NCI-H82 (cell line): ENCODE measurements at places on chromosomes 16 and 17.

GRCh38 chr16:88839745-88840599 lies 16.8 kb downstream of the GALNS start:
- no peak for DNase-seq

- no peak for DNase-seq
Measured at GRCh38 chr16:11613381-11614303, 26.9 kb upstream of the LITAF start.

GRCh38 chr17:78817123-78817522 lies 23.5 kb downstream of the USP36 start:
- DNase-seq: no peak

DNA sequence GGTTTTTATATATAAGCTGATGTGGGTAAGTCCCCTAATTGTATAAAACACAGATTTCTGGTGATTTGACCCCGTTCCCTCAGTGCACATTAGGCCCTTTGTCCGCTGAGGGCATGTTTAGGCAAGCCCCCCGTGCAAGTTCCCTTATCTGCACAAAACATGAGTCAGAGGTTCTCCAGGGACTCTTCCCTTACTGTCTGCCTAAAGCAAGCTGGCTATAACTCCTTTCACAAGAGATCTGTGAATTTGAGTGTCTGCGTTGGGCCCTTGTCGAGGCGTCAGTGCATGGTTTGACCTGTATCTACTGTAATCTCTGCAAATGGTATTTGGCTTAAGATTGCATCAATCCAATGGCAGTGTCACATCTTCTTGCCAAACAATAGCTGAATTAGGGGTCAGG lies 712.8 kb downstream of the CDH8 start:
- DNase-seq: no peak

DNA sequence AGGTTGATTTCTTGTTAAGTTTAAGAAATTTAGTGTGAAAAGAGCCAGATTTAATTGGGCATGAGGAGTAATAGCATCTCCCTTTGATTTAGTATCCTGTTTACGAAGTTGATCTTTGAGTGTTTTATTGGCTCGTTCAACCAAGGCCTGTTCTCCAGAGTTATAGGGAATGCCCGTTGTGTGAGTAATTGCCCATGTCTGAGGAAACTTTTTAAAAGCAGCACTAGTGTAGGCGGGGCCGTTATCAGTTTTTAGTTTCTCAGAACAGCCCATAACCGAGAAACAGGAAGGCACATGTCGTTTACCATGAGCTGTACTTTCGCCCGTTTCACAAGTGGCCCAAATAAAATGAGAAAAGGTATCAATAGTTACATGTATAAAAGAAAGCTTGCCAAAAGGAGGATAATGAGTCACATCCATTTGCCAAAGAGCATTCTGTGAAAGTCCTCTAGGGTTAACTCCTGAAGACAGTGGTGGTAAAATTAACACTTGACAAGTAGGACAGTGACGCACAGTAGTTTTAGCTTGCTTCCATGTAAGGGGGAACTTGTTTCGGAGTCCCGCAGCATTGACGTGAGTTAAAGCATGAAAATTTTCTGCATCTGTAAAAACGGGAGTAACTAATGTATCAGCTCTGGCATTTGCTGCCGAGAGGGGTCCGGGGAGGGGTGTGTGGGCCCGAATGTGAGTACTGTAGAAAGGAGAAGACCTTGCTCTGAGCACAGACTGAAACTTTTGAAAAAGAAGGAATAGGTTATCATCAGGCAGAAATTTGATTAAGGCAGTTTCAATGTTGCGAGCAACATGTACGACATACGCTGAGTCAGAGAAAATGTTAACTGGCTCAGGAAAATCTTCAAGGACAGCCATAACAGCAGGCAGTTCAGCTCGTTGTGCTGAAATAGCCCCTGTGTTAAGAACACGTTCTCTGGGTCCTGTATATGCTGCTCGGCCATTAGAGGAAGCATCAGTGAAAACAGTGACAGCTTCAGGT lies 18.5 kb upstream of the KCTD5 start:
- DNase-seq: no peak

- no peak for DNase-seq
Measured at GRCh38 chr16:9128346-9129342, 37.2 kb downstream of the HAPSTR1 start.

GRCh38 chr16:27405546-27406451 lies 3.8 kb downstream of the IL21R start:
- no peak for DNase-seq

GRCh38 chr16:78706637-78707036 lies 607.2 kb downstream of the WWOX start:
- DNase-seq: no peak

DNA sequence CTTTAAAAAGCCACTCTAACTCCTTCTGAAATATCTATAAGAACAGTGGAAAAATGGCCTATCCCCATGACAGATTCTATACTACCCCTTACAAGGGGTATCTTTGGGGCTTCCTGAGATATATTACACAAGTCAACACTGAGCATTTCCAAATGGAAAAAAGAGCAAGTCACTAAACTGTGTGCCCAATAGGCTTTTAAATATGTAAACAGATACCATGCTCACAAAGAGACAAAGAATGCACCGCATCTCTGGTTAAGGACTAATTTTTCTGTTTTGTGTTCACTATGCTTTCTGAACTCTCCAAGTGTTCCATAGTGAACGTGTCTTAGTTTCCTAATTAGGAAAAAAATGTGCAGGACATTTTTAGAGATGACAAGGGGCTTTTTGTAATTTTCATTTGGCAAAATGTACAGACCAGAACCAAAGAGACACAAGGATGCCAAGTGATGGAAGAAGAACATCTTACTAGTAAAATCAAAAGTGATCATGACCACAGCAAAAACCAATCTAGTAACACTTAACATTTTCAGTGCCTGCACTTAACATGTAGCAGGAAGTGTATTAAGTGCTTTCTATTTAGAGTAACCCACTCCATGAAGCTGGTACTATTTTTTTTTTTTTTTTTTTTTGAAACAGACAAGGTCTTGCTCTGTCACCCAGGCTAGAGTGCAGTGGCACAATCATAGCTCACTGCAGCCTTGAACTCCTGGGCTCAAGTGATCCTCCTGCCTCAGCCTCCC lies 21.5 kb downstream of the MYH11 start:
- DNase-seq: no peak

DNA sequence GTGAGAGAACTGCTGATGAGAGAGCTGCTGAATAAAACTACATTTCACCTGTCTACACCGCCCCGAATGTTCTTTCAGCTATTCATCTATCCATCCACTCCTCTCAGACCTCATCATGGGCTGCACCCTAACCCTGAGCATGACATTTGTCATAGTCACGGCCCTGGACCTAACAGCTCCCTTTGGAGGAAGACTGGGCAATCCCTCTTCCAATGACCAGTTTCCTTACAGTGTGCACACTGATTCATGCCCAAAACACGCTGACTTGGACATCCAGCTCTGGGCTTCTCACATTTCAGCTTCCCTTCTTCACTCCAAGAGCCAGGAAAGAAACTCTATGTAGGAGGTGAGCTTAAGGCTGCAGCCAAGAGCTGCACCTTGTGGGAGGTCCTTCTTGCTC lies 41.8 kb upstream of the ARL4D start:
- no peak for DNase-seq

GRCh38 chr17:61756561-61756960 lies 106.8 kb downstream of the BRIP1 start:
- DNase-seq: no peak

- no peak for DNase-seq
Measured at GRCh38 chr16:85826686-85827247, 27.3 kb downstream of the COX4I1 start.

DNA sequence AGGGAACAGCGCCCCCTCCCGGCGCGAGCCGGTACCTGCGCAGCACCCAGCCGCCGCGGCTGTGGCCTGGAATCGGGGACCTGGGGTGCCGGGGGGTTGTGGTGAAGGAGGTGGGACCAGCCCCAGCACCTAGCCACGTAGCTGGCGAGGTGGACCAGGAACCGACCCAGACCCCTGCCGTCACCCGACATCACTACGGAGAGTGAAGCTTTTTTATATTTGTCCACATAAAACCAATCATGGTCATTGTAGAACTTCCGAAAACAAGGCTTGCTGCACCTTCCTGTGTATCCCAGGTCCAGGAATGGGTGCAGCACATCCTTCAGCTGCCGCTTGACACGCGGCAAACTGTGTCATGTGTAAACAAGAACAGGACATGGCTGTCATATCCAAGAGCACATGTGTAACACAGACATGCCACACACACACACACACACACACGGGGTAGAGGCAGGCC lies 1.3 kb downstream of the HBQ1 start:
- peak; percentile 57 for DNase-seq

DNA sequence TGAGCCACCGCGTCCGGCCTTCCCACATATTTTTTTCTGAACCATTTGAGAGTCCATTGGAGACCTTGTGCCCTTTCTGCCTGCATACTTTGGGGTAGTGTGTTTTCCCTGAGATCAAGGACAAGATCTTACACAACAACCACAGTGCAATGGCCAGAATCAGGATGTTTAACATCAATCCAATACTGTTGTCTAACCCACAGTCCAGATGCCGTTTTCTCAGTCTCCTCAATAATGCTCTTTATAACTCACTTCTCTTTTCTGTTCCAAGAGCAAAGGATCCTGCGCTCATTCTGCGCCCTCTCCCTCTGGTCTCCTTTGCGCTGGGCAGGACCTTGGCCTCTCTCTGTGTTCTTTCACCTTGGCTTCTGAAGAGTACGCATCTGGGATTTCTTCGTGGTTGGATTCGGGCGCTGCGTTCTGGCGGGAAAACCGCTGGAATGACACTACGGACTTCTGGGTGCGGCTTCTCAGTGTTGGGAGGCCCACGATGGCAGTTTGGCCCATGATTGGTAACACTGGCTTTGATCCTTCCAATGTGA lies 16.6 kb downstream of the CBX4 start:
- no peak for DNase-seq

DNA sequence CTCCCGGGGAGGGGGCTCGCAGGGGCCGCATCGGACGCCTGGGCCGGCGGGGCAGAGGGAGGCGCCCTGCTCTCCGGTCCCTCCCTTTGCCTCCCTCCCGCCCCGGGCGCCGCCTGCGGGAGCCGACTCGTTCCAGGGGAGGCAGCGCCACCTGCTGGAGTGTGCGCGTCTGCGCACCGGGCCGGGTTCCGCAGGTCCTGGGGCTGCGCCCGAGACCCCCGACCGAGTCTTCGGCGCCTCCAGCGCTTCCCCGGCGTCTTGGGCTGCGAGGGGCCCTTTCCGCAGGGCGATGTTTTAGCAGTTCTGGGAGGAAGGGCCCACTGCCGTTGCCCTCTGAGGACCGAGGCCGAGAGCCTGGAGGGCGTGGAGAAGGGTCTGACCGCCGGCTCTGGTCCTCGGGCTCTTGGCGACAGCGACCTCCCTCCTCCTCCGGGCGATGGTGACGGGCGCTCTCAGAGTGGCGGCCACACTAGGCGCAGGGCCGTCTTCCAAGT lies 106.3 kb downstream of the SEC14L1 start:
- DNase-seq: peak; percentile 88

- peak; percentile 88 for DNase-seq
Measured at GRCh38 chr17:7445619-7445968, 733 bp downstream of the CHRNB1 start.

DNA sequence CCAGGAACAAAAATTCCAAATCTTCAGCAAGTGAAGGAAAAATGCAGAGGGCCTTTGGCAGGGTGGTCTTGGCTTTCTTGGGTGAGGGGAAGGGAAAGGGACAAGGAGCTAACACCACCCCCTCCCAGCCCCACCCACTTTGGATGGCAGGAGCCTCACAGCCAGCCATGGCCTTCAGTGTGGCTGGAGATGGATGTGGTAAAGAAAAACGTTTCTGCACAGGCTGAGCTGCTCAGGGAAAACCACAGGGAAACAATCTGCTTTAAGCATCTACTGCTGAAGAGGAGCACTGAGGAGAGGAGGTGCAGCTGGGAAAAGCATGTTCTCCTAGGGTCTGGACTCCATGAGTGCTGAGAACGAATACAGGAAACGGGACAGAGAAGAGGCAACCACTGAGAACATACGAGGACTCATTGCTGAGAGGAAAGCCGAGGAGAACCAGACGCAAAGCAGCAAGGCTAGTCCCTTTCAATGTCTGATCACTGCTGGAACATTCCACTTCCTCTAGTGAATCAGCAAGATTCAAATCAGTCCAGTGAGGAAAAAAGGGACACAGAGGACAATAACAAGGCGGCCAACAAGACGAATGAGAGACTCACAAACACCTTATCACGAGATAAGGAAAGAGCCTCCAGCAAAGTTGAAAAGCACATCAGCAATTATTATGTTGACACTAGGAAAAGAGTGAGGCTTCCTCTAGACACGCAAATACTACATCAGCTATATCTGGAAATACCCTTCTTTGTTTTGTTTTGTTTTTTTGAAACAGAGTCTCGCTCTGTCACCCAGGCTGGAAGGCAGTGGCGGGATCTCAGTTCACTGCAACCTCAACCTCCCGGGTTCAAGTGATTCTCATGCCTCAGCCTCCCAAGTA lies 41.7 kb downstream of the ZZEF1 start:
- no peak for DNase-seq

DNA sequence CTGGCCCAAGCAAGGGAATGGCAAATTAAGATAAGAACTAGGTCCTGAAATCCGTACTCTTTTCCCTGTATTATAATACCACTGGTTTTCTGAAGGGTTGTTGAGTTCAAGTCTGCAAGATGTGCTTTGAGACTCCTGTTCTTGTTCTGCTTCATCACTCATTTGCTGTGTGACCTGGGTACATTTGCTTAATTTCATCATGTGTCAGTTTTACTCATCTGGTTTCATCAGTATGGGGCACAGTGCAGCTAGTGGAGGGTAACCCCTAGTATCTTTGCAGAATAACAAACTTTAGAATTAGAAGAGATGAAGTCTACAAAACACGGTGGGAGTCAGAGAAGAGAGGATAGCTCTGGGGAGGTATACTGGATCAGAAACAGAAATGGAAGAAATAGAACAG lies 21.9 kb upstream of the EFCAB13 start:
- DNase-seq: no peak

DNA sequence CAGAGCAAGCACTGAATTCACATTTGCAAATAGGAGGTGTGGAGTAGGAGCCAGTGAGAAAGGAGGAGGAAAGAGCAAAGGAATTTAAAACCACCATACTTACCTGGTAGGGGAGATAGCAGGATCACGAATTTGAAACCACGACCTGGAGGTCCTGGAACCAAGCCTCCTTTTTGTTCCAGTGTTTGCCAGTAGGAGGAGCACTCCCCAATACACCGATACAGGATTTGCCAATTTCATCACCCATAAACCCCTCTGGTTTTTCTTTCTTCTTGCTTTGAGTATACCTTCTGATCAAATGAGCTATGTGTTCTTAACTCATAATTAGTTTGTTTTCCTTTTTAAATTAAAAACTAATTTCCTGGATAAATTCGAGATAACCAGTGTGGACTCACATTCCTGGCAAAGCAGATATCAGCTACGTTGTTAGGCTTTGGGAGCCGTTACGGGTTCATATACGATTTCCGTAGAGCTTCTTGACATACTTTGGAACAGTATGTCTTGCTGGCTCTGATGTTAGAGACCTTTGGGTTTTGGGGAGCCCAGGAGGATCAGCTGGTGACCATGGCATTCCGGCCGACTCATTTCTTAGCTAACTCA lies 22.7 kb downstream of the BCO1 start:
- peak; percentile 5 for DNase-seq
